Placental pericyte (primary cell): ENCODE measurements at places on chromosomes 7 and 10. TPM values are rescaled to one million over a fixed set of nuclear protein-coding genes. Genes with fewer than 3 reads are reported as not detected.

POLR2J2 gene
- 3.9 and 7.7 TPM in 2 replicates for total RNA-seq

ANKRD2 gene
- not detected in 2 replicates for total RNA-seq

H2BK1 gene
- not detected in 2 replicates for total RNA-seq

CHAT gene
- not detected in 2 replicates for total RNA-seq
